ENCODE measurements at places on chromosomes 4 and X.

DNA sequence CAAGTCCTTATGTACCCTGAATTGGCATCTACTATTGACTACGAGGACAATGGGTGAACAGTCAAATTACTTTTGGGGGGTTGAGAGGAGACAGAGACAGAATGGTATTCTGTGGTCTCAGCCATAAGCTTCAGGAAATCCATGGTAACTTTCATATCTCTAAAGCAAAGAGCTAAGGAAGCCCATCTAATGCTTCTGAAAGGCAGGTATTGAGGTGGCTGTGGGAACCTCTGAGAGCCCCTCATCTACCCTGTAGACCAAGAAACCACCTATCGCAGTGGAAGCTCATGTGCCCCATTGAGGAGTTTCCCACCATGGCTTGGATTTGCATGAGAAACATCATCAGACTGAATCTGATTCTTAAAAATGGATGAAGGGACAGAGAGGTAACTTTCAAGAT is 23.1 kb upstream of the BMP2K start:
- DNase-seq = no peak

DNA sequence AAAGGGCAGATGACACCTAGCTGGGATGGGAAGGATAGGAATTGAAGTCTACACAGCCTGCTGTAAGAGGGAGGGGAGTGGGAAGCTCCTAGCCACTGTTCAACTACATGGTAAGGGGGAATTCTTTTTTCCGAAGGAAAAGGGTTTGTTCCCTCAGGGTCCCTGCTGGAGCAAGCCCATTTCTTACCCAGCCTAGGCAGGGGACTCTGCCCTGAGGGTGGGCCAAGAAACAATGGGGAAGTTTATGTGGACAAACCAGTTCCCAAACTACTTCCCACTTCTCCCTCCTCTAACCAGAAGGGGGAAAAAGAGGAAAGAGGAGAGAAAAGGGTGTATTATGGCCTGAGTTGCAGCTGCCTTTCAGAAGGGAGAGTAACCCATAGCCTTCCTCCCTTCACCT is 13.5 kb upstream of the VSIG4 start:
- DNase-seq = no peak

DNA sequence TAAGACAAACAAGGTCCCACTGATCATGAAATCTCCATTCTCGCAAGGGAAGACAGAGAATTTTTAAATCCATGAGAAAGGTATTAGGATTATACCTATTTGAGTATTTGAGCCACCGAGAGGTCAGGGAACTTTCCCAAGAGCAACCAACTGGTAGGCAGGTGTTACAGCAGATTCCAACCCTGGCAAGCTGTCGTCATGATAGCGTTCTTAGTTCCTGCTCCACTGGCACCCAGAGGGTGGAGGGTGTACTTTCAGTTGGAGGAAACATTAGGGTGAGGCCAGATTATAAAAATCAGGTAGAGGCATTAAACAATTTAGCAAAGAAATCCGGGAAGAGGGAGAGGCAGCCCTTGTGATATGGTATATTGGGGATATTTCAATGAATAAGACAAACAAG is 23.3 kb downstream of the COQ2 start:
- no peak for DNase-seq

GRCh38 chrX:40564447-40564846 is 16.3 kb upstream of the ATP6AP2 start:
- DNase-seq = no peak

- DNase-seq = no peak
Observed at GRCh38 chr4:138935-139334, 14.6 kb downstream of the ZNF718 start.
